ENCODE measurements at places on chromosomes 13 and 19. TPM values are rescaled to one million over a fixed set of nuclear protein-coding genes. Genes with fewer than 3 reads are reported as not detected.

DNA sequence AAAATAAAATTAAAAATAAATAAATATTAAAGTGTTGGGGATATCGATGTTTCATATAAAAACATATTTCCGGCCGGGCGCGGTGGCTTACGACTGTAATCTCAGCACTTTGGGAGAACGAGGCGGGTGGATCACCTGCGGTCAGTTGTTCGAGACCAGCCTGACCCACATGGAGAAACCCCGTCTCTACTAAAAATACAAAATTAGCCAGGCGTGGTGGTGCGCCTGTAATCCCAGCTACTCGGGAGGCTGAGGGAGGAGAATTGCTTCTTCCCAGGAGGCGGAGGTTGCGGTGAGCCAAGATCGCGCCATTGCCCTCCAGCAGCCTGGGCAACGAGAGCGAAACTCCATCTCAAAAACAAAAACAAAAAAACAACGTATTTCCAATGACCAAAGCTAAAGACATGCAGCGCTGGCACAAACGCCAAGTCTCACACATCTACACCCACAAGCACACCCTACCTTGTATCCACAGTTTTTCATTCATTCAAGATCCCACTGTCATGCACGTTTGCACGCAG, 907 bp downstream of the ZNF569 start:
- peak overlapping the region; percentile 83 for H3K4me3 ChIP-seq
- H3K4me1 ChIP-seq, result peaks cover 34% of the 10 kb centered on the region
- H3K36me3 ChIP-seq, result peaks cover 46% of the 10 kb centered on the region
- no peak for DNase-seq

DNA sequence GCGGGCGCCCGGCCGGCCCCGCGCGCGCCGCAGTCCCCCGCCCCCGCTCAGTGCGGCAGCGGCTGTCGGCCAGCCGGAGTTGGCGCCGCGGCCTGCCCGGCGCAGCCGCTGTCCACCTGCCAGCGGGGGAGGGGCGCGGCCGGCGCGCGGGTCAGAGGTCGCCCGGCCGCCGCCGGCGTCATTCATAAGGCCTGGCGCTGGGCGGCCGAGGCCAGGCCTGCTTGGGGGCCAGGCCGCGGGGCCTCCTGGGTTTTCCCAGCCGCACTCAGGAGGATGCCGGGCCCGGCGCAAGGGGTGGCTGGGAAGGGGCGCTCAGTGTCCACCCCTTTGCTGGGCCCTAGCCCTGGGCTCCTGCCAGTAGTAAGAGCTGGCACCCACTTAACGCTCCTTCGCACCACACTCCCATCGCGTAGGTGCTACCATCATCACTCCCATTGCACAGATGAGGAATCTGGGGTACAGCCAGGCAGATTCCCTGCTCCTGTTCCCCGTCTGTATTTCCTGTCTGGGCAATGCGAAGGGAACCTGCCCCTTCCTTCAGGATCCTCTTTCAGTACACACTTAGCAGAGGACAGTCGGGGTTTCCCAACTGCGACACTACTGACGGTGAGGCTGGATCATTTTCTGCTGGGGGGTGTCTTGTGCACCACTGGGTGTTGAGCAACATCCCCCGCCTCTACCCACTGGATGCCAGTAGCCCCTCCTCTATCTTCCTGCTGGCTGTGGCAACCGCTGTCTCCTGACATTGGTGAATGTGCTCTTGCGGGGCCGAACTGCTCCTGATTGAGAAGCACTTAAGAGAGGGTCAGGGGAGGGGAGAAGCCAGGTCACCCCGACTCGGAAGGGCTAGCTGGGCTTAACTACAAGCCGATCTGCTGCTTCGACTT, 846 bp upstream of the PRKACA start:
- no peaks in the 10 kb centered on the region for H3K27me3 ChIP-seq
- H3K4me3 ChIP-seq, result peak overlapping the region; percentile 98
- peak overlapping the region; percentile 100 for H3K27ac ChIP-seq
- H3K36me3 ChIP-seq, result no peaks in the 10 kb centered on the region
- DNase-seq, result peak; percentile 95

DNA sequence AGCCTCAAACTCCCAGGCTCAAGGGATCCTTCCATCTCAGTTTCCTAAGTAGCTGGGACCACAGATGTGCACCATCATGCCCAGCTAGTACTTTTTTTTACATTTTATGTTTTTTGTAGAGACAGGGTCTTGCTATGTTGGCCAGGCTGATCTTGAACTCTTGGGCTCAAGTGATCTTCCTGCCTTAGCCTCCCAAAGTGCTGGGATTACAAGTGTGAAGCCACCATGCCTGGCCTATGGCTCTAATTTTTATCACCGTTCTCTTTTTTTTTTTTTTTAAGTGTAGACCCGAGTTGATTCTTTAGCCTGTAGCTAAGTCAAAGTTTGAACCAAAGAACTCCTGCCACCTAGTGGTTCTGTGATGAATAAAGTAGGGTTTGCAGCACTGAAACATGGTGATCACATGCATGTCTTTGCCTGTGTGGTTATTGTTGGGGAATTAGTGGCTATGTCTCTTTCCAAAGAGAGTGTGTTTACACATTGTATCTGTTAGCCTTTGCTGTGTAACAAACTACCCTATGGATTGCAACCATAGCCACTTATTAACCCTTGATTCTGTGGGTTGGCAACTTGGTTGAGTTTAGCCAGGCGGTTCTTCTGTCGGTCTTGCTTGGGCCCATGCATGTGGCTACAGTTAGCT, 11.6 kb downstream of the NFILZ start:
- no peaks in the 10 kb centered on the region for H3K27me3 ChIP-seq
- H3K36me3 ChIP-seq, result no peaks in the 10 kb centered on the region

DNA sequence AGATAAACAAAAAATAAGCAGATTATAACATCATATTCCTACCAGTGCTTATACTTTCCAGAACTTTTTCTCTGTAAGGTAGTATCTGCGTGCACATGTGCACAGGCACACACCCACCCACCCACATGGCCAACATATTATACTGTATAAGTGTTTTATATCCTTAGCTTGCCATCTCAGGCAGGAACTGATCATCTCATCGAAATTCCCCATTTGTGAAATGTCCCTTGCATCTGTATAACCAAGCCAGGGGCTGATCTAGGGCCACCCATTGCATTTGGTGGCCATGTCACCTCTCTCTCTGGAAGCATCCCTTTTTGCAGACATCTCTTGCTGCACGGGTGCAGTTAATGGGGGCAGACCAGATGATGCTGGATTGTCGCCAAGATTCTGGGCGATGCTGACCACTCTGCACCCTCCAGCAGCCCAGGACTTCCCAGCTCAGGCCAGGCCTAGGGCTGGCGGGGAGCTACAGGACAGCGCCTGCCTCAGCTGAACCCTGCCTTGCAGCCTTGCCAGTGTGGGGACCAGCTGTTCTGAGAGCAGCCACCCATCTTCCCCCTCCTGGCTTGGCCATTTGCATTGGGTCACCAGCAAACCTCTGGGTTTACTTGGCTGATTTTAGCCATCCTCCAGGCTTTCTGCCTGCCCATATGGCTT, 95.9 kb downstream of the SLC7A1 start:
- H3K4me1 ChIP-seq, result peaks cover 17% of the 10 kb centered on the region
- H3K36me3 ChIP-seq, result no peaks in the 10 kb centered on the region
- H3K4me3 ChIP-seq, result no peak overlapping the region
- H3K27ac ChIP-seq, result no peak overlapping the region
- DNase-seq, result no peak

DNA sequence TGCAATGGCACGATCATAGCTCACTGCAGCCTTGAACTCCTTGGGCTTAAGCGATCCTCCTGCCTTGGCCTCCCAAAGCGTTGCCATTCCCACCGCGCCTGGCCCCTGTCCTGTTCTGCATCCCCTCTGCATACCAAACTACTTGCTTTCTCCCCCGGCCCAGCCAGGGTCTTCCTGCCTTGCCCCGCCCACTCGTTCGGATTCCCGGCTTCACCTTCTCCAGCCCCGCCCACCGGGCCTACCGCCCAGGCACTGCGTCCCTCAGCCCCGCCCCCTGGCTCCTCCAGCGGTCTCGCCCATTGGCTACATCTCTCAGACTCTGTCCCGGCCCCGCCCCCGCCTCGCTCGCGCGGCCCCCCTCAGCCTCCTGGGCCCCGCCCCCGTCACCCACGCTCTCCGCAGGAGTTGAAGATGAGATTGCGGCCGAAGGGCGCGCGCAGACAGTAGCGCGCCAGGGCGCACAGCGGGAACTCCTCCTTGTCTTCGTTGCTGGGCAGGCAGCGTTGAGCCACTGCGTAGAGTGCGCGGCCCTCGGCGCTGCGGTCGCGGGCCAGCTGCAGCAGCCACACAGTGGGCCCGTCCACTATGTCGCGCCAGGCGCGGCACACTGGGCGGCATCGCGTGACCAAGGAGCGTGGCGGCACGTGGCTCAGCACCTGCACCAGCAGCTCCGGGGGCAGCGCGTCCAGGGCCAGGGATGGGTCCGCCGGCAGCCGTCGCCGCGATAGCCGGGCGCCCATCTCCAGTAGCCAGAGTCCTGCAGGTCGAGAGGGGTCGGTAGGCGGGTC, 19.0 kb downstream of the MRPS12 start:
- H3K4me1 ChIP-seq, result peaks cover 13% of the 10 kb centered on the region
- H3K36me3 ChIP-seq, result no peaks in the 10 kb centered on the region
- peak; percentile 95 for DNase-seq
- H3K27ac ChIP-seq, result no peak overlapping the region
- H3K27me3 ChIP-seq, result no peaks in the 10 kb centered on the region
- peak overlapping the region; percentile 49 for H3K4me3 ChIP-seq

DNA sequence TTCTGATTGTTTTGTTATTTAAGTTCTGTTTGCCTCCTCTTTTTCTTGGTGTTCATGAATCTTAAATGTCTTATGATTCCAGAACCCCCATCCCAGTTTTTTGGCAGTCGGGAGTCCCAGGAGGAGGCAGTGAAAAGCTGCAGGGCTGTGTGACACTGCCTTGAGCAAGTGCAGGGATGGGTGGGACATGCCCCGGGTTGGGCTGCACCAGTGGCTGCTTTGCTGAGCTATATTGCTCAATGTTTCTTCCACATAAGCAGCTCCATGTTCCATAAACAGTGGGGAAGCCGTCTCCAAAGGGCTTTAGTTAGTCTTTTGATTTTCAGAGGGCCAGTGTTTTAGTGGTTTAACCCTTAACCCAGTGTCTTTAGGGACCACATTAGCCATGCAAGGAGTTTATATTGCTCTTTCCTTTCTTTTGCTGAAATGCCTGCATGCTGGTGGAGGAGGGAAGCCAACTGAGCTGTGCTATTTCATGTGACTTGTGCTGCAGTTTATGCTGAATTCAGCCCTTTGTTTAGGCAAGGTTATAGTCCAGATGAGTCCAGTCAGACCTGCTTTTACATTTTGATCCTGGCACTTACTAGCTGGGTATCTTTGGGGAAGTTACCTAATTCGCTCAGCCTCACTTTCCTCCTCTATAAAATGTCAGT, 13.1 kb downstream of the ATP8A2 start:
- no peaks in the 10 kb centered on the region for H3K36me3 ChIP-seq
- H3K4me1 ChIP-seq, result no peaks in the 10 kb centered on the region
- no peaks in the 10 kb centered on the region for H3K27me3 ChIP-seq
- H3K4me3 ChIP-seq, result no peak overlapping the region

DNA sequence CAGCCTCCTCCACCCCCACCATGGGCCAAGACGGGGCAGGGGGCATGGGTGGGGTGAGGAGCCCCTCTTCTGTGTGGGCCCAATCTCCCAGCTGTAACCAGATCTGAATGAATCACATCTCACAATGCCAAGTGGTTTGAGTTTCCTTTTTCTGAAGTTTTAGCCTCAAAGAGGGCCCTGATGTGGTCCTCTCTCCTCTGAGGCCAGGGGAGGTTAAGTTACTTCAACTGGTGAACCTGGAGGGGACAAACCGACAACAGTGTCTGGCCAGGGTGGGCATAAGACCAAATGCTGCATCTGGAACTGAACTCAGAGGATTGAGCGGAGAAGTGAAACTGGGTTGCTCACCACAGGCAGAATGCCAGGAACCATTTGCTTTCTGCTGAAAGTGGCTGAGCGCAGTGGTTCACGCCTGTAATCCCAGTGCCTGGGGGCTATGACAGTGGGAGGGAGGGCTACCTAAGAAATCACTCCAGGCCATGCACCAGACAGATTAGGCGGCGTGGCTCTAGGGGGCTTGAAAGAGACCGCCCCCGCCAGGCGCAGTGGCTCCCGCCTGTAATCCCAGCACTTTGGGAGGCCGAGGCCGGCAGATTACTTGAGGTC, 15.4 kb upstream of the IRGC start:
- peaks cover 17% of the 10 kb centered on the region for H3K4me1 ChIP-seq
- peak overlapping the region; percentile 55 for H3K27ac ChIP-seq
- H3K27me3 ChIP-seq, result no peaks in the 10 kb centered on the region
- no peaks in the 10 kb centered on the region for H3K36me3 ChIP-seq
- DNase-seq, result peak; percentile 92
- peak overlapping the region; percentile 18 for H3K4me3 ChIP-seq

DNA sequence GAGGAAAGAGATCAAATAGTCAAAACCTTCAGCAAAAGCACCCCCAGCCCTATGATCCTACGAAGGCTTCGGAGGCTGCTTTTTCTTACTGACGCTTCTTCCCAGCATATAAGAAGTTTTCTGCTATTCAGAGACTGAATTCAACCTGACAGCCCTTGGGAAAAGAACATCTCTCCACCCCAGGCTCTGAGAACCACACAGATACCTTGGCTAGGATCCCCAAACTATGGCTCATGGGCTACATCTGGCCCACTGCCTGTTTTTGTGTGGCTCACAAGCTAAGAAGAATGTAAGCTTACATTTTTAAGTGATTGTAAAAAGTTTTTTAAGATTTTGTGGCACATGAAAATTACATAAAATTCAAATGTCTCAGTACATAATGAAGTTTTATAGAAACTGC, 3.0 kb downstream of the SLC15A1 start:
- H3K4me1 ChIP-seq, result peaks cover 14% of the 10 kb centered on the region
- no peaks in the 10 kb centered on the region for H3K36me3 ChIP-seq
- H3K27ac ChIP-seq, result no peak overlapping the region
- H3K27me3 ChIP-seq, result no peaks in the 10 kb centered on the region
- no peak for DNase-seq

DNA sequence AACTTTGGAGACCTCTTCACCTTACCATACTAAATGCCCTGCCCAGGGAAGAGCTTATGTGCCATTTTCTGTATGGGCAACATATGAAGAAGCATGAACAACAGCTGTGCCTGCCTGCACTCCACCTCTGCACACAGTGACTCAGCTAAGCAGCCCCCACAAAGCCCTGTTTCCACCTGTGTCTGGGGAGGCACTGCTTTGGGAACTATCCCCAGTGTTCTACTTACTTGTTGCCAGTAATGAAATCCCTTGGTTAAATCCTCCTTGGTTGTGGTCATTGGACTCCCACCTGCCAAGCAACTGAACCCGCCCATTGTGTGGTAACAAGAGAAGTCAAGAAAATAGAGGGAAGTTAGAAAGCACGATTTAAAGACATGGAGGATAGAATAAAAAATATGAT, 84.6 kb downstream of the NALCN start:
- H3K27ac ChIP-seq, result no peak overlapping the region
- H3K36me3 ChIP-seq, result no peaks in the 10 kb centered on the region
- H3K4me1 ChIP-seq, result no peaks in the 10 kb centered on the region
- H3K27me3 ChIP-seq, result no peaks in the 10 kb centered on the region
- no peak for DNase-seq
- no peak overlapping the region for H3K4me3 ChIP-seq

- H3K36me3 ChIP-seq, result peaks cover 57% of the 10 kb centered on the region
- DNase-seq, result no peak
- peaks cover 44% of the 10 kb centered on the region for H3K4me1 ChIP-seq
- H3K4me3 ChIP-seq, result peak overlapping the region; percentile 97
Measured at GRCh38 chr19:11338569-11339253, 746 bp downstream of the RAB3D start.

GRCh38 chr19:48393559-48394330, at the start of gene GRIN2D:
Gene GRIN2D (plus strand): TSS chr19:48393668. CDS start chr19:48398393, 4,725 bp downstream.
- H3K4me3 ChIP-seq, result no peak within 1 kb of the TSS
- no peak for DNase-seq
- peaks cover 46% of the 10 kb centered on the region for H3K4me1 ChIP-seq

ZNF547 gene
- 1.4 TPM for total RNA-seq

SEMA6B gene
- 3.7 TPM for total RNA-seq

STOML3 gene
- not detected for total RNA-seq

RETN gene
- 1.3 TPM for total RNA-seq

CD70 gene
- 0.84 TPM for total RNA-seq

CEACAM3 gene
- total RNA-seq, result not detected

CADM4 gene
- total RNA-seq, result 67.9 TPM

PRR20B gene
- total RNA-seq, result not detected

ADGRE2 gene
- total RNA-seq, result 6.0 TPM

ATF5 gene
- total RNA-seq, result 16.3 TPM

All from esophagus muscularis mucosa (tissue), 4 donors.